Neural crest cell (in vitro differentiated cells): ENCODE measurements at places on chromosomes 3 and 15. TPM values are rescaled to one million over a fixed set of nuclear protein-coding genes. Genes with fewer than 3 reads are reported as not detected.

DNA sequence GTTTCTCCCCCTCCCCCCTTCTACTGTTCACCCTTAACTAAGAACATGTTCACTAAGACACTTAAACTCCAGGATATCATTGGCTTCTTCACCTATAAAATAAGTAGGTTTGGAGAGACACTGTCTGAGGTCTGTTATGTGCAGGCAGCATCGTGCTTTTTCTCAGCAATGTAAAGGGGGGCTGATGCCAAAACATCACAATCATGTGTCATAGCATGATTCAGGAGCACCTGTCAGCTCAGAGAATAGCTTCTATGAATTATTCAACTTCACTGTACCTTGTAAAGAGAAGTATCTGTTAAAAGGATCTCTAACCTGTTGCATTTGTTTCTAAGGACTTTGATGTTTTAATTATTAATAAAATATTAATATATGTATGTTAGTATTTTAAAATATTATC is 211.4 kb upstream of the EPHA3 start:
- no peak for DNase-seq

DNA sequence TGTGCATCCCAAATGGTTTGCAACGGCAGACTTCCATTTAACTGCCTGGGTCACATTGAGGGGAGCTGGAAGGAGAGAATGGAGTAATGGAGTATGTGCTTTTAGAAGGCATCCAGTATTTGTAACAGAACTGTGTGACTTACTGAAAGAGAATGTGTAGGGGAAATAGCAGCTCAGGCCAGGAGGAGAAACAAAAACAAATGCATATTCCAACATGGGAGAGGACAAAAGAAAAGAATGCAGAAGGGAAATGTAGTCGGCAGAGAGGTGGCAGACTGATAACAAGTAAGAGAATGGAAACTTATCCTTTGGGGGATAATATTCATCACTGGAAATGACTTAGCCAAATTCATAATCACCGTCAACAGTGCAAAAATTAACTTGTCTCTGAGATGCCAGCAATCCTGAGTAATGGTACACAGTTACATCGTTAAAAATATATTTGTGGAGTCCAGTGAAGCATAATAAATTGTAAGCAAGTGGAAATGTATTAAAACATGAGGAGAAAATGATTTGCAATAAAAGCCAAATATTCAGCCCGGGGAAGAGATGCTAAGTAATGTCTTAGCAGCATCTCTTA is 294.9 kb upstream of the SGO1 start:
- DNase-seq, result no peak

GRCh38 chr3:156037356-156037755 is 83.0 kb upstream of the KCNAB1 start:
- no peak for DNase-seq

The LRRC2 gene
- 0.12 TPM in 1 of 2 replicates, not detected in the other for total RNA-seq

- no peak for DNase-seq
Observed at GRCh38 chr3:123092243-123092642, 25.4 kb downstream of the PDIA5 start.

- DNase-seq, result no peak
Observed at GRCh38 chr3:107356706-107357105, 20.5 kb upstream of the CCDC54 start.

DNA sequence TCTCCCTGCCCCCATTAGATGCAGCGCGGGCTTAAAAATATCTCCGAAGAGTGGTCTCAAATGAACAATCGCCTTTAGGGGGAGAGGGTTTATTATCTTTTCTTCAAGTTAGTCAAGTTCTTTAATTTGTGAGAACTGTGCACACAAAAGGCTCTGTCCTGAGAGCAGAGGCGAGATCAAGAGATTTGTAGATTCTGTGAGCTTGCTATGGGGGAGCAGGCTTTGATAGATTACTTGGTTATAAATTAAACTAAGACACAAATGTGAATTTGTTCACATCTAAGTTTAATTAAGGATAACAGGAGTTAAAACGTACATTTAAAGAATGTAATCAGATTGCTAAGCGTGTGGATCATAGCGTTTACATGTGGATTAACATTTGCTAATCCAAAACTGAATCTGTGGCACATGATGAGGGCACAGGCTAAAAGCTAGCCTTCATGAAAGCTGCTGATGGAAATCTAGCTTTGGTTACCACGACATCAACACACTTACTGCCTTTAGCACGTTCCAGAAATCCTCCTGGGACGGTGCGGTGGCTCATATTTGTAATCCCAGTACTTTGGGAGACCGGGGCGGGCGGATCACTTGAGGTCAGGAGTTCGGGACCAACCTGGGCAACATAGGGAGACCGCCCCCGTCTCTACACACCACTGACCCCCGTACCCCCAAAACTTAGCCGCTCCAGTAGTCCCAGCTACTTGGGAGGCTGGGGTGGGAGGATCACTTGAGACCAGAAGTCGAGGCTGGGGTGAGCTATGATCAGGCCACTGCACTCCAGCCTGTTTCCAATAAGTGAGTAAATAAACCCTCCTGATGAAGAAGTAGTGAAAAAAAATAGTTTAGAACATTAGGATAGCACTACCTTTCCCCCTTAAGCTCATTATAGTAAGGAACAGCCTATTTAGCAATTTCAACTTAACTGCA is 1.0 kb upstream of the PRTG start:
- DNase-seq, result no peak

The VGLL3 gene
- 3.2 and 6.1 TPM in 2 replicates for total RNA-seq

- DNase-seq, result no peak
Observed at GRCh38 chr3:59163953-59164352, 114.1 kb upstream of the CFAP20DC start.

The EPHB3 gene
- total RNA-seq, result 9.7 and 13.4 TPM in 2 replicates

DNA sequence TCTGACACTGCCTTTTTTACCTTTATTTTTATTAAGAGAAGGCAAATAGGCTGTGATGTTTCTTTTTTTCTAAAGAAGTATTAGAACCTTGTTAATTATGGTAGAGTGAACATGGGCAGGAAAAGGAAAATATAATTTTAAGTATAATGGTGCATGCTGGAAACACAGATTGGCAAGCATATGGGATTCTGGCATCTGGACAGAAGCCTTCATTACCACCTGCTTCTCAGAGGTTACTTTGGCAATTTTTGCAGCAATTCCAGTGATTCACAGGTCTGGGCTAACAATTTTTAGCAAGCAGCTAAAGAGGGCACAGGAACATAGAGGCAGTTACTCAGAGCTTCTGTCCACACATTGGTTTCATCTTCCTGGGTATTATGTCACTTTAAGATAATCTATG is 258.3 kb downstream of the DIPK2A start:
- no peak for DNase-seq

GRCh38 chr3:100783619-100784018 is 74.3 kb downstream of the TFG start:
- no peak for DNase-seq

The EFHB gene
- total RNA-seq, result 1.2 and 3.0 TPM in 2 replicates

DNA sequence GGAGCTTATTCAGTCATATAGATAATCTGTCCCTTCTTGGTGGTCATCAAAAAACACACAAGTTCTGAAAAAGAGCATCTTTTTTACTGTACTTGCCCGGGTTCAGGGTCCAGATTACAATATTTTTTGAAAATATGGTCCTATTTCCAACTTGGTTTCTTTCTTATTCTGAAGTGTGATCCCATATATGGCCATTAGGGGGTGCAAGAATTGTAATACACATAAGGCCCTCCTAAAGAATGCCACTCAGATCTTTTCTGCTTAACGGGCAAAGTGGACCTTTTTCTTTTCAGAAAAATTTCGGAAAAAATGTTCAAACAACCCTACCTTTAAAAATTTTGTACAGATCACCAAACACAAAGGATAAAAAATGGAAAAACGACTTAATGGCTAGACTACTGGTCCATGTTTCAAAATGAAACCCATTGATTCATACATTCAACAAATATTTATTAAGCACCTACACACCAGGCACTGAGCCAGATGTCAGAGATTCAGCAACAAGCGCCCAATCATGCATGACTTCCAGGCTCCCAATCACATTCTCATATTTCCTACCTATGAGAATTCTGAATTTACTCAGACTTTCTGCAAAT is 102.0 kb upstream of the MYRIP start:
- DNase-seq, result no peak

GRCh38 chr3:150407808-150408220 is 284 bp upstream of the TSC22D2 start:
- DNase-seq, result no peak

DNA sequence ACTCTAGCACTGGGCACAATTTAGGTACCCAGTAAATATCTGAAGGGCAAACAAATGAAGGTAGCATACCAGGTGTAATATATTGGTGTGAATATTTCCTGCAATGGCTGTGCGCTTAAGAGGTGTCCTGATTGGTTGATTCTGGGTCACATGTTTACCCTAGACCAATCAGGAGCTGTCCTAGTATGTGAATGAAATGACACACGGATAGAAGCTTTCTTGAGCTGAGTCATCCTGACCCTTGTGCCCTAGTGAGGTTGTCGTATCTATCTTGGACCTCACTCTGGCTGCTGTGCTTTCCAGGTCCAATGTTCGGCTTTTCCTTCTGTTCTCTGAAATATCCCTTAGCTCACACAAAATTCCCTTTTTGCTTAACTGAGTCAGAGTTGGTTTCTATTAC is 58.1 kb upstream of the FOXP1 start:
- DNase-seq, result no peak

DNA sequence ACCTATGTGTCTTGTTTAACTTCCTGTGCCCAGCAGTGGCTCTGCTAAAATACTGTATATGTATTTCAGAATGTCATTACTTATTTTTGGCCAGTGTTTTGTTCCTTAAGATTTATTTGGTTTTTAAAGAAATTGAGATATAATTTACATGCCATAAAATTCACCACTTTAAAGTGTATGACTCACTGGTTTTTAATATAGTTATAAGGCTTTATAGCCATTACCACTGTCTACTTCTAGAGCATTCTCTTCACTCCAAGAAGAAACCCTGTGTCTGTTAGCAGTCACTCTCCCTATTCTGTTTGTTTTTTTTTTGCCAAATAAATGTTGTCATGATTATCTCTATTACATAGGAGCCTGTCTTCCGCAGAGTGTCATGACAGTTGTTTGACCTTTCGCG is 25.8 kb downstream of the PPM1L start:
- no peak for DNase-seq

DNA sequence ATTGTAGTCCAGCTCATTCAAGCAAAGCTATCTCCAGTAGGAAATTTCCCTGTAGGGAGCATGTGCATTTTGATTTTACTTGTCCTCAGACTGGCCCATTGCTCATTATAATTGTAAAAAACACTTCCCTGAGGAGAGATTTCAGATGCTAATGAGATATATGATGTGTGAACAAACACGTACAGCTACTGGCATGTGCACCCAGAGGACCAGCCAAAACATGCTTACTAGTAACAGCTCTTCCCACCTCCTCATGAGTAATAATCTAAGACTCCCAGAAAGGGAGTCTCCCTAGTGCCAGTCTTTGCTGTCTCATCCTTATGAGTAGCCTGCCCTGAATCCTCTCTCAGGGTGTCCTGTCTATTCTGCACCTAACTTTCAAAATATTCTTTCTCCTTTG is 43.4 kb downstream of the FBXO22 start:
- no peak for DNase-seq

The CTXN2 gene
- total RNA-seq, result 0.18 and 0.26 TPM in 2 replicates

GRCh38 chr15:47844437-47844836 is 127.1 kb downstream of the SEMA6D start:
- no peak for DNase-seq

GRCh38 chr3:118781839-118782238 is 252.8 kb downstream of the IGSF11 start:
- DNase-seq, result no peak

- no peak for DNase-seq
Observed at GRCh38 chr15:77774350-77774749, 141.6 kb upstream of the LINGO1 start.

DNA sequence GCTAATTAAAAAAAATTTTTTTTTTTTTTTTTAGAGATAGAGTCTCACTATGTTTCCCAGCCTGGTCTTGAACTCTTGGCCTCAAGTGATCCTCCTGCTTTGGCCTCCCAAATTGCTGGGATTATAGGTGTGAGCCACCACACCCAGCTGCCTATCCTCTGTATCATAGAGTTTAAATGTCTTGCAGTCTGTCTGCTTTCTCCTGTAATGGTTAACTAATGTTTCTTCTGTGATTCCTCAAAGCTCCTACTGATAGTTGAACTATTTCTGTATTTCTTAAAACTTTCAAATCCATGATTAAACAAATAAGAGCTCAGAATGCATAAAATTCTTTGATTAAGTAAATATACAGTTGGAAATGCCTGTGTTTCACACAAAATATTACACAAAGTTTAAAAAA is 115.4 kb upstream of the TPM1 start:
- no peak for DNase-seq

GRCh38 chr3:79162653-79163052 is 605.1 kb downstream of the ROBO1 start:
- no peak for DNase-seq

The DPPA4 gene
- 142 and 155 TPM in 2 replicates for total RNA-seq

DNA sequence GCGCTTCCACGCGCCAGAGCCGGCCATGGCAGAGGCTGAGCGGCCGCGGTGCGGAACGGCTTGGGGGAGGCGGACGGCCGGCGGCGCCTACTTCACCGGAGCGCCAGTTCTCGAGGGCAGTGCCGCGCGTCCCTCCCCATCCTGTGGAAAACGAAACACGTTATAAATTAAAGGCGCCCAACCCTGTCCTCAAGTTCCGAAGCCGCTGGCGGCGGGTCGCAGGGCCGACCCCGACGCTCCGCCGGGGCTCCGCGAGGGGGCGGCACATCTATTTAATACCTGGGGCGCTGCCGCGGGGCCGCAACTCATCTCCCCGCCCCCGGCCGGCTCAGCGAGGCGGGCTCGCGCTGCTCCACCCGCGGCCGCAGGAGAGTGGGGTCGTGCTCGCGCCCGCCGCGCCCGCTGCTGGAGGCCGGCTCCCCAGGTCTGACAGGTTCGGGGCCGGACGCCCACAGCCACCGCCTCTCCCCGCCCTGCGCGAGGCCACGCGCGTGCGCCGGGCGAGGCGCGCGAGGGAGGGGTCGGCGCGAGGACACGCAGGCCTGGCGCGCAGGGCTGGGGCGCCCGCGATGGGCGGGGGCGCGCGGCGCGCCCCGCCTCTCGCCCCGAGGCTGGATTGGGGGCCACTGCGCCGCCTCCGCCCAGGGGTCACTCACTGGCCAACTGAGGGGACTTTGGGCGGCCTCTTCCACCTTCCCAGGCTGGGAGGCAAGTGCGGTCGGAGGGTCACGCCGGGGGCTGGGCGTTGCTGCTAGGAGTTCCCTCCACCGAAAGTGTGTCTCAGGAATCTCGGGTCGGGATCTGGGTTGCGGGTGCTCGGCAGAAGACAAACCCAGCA is at the start of gene SLC30A4:
TSS of gene SLC30A4 (minus strand) at position 428 of the 838 bp plus-strand sequence. CDS start at position 27, 401 bp downstream.
- peak; percentile 39 for DNase-seq

DNA sequence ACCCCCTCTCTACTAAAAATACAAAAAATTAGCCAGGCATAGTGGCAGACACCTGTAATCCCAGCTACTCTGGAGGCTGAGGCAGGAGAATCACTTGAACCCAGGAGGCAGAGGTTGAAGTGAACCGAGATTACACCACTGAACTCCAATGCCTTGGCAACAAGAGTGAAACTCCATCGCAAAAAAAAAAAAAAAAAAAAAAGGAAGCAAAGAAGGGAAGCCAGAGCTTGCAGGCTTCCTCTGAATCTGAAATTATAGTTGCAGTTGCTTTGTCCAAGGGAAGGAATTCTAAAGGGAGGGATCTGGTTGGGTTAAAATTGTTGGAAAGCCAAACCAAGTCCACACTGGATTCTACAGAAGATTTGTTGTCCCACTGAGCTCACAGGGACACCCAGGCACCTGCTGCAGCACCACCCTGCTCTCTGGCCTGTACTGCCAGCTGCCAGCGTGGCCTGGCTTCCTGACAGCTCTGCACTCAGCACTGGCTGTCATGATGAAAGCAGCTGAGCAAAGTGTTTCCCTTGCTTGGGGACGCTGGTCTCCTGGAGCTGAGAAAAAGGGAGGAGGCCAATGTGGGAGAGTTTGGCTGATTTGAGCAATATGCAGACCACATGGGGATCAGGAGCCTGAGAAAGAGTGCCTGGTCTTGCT is 88.8 kb upstream of the HES1 start:
- no peak for DNase-seq

GRCh38 chr15:56806148-56806536 is 72.8 kb upstream of the ZNF280D start:
- DNase-seq, result no peak
